ENCODE measurements at places on chromosomes 3 and 15.

DNA sequence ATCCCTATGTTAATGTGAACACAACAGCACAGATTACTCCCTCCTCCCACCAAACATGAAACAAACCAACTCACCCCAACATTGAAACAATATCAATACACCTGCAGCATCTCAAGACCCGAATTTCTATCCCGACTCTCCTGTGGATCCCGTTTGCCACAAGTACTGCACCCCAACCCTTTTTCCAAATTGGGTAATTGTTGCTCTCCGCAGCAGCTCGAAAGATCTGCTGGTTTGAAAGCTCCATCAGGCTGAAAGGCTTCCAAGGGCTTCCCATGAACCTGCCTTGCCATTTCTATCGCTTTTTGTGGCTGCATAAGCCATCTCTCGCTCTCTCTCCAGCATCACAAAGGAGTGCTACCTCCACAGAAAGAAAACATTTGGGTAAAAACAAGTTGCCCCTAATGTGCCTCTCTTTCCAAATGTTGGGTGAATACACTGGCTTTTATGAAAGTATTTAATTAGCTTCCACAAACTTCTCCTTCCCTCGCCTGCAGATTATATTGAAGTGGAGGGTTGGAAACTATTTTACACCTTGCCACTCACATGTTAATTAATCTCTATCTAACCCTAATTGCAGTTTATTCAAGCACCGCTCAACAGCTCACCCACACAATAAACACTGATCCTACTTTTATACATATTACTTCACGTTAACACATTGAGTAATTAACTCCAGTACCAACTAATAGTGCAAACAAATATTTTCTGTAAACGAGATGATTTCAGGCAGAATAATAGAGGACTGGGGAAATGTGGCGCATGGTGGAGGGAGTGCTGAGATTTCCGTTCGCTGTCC, 2.5 kb upstream of the FEZF2 start:
- no peak for DNase-seq

DNA sequence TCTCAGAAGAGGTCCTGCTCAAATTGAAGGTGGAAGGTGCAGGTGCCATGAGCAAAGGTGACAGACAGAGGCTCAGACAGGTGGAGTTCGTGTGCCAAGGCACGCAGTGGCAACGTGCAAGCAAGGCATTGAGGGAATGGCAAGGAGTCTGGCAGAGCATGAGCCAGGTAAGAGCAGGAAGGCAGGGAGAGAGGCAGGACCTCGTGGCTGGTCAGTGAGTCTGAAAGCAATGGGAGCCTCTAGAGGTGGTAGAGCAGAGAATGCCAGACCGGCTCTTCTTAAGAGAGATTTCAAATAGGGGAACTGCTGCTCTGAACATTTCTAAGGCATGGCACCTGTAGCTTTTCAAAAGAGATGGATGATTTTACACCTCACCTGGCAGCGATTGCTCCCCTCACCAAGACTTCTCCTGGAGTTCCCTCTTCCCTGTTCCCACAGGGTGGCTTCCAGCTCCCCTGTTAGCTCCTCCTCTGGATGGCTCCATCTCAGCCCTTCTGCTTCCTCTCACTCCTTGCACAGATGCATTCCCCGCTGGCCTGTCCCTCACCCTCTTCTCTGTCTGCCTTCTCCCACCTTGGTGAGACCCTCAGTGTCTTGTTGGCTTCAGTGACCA, 2.7 kb downstream of the MYO5C start:
- no peak for DNase-seq

DNA sequence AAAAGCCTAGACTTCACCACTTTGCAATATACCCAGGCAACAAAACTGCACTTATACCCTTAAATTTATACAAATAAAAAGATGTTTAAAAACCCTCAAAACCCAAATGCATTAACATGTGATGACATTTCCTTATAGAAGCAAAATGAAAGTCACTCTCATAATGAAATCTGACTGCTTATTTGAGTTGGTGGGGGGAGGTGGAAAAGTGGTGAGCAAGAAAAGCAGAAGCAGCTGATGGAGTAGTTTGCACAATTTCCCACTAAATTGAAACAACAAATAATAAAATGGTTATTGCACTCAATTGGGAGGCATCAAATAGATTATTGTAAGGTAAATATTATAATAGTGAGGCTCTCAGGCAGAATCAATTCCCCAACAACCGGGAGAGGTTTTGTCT, 54.0 kb upstream of the GADL1 start:
- no peak for DNase-seq

DNA sequence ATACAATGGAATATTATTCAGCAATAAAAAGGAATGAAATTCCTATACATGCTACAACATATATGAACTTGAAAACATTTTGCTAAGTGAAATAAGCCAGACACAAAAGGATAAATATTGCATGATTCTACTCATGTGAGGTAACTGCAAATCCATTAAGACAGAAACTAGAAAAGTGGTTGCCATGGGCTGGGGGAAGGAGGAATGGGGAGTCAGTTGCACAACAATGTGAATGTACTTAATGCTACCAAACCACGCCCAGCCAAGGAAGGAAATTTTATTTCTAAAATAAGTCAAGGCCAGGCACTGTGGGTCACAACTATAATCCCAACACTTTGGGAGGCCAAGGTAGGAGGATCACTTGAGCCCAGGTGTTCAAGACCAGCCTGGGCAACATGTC, 9.8 kb upstream of the GMPPB start:
- no peak for DNase-seq

DNA sequence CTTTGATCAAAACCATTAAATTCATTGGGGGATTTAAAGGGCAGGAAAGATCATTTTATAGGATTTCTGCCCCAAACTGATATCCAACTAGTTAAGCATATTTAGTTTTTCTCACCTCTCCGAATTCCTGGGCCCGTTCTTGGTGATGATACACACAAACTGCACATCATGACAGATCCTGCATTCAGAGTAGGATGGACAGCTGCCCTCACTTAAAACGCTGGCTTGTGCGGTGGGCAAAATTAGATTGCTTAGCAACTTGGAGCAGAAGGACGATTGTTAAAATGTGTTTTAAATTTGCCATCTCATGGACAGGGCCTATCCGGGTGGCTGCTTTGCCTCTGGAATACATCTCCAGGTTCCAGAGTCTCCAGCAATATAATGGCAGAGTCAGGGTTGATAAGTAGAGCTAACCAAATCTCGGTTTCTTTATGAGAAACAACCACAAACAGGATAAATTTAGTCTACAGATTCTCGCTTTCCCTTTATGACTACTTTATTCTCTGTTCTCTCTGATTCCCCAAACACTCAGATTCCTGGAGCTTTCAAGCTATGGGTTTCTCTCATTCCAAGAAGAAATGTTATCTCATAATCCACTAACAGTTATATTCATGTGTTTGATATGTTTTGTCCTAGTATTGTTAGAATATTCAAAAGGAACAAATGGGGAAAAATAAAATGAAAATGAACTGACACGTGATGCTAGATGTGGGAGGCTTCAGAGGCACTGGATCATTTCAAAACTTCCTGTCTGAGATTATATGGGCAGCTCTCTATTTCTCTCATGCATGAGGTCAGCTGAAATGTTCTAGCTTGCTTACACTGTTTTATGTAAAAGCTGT, 1014.1 kb upstream of the SEMA6D start:
- no peak for DNase-seq

DNA sequence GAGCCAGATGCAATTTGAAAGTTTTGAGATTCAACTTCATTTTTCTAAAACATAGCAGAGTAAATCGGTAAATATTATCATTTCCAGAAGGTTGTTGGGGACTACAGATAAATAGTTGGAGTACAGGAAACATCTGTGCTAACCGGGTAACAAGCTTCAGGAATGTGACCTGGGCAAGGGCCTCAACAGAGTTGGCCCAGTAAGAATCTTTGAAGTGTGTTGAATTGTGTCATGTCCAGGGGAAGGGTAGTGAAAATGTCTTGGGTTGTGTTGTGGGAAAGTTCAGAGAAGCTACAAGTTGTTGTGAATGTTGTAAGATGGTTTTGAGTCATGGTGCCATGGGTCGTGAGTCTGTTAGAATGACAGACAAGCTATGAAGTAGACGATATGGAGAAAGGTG, 35.7 kb downstream of the SQOR start:
- no peak for DNase-seq

- DNase-seq: peak; percentile 35
These were observed 932 bp downstream of the ARL8B start for GRCh38 chr3:5122741-5123706.

DNA sequence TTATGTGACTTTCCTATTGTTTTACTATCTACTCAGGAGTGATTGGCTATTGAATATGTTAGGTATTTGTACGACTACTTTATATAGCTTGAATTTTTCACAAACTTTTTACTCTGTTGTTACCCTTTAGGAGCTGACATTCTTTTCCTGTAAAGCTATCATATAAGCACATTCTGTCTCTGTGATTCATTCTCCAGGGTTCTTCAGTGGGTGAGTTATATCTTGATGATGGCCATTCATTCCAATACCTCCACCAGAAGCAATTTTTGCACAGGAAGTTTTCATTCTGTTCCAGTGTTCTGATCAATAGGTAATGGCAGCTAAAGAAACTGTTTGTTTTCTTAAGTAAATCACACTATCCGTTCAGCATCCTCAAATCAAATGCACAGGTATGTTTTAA, 10.1 kb upstream of the CAPN3 start:
- no peak for DNase-seq

DNA sequence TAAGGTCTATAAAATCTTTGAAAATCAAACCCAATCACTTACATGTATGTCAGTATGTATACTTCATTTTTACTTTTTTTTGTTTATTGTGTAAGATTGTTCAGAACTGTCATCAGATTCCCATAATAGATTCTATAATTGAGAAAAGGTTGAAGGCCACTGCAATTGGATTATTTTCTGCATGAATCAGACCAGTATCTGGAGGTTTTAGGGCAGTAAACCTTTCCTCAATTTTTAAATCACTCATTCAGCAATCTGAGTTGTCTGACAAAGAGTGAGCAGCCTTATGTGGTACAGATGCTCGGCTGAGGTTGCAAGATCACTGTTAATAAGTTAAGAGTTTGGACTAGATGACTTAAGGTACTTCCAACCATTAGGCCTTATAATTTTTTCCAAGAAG, 96.0 kb downstream of the TP63 start:
- DNase-seq: no peak

- DNase-seq: peak; percentile 59
These were observed 6.9 kb upstream of the PPP1R2 start for GRCh38 chr3:195549931-195550519.

DNA sequence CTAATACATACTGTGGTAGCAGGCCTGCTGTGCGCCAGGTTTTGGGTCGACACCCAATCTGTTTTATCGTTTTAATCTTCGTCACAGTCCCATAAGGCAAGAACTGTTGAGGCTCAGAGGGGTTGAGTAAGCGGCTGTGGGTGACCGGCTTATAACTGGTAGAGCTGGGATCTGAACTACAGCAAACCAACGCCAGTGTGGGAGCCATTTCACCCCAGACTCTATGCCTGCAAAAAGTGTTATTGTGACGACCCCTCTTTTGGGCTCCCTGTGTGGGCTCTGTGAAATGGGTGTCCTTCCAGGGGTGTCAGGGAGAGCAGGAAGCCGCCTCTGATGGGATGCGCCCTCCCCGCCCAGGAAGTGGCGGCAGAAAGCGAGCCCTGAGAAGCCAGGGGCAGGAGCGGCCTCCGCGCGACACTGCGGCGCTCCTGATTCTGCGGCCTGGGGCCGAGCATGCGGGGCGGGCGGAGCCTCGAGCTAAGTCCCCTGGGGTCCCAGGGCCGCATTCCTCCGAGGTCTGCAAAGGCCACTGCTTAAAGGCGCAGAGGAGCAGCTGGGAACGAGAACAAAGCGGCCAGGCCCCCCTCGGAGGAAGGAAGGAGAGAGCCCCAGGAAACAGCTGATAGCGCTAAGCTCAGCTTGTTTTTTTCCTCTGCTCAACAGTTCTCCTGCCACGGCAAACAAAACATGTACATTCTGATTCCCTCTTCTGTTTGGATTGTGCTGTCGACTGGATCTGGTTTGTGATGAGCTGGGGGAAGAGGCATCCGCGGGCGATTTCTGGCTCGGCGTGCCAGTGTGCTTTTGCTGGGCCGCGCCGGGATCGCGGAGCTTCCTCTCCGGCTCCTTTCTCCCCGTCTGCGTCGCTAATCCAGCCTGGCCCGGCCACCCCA, 33.9 kb downstream of the GRK7 start:
- peak; percentile 34 for DNase-seq

- no peak for DNase-seq
These were observed 585.6 kb upstream of the ALCAM start for GRCh38 chr3:104781112-104781511.

GRCh38 chr15:33985287-33985686, 17.0 kb downstream of the CHRM5 start:
- DNase-seq: no peak

DNA sequence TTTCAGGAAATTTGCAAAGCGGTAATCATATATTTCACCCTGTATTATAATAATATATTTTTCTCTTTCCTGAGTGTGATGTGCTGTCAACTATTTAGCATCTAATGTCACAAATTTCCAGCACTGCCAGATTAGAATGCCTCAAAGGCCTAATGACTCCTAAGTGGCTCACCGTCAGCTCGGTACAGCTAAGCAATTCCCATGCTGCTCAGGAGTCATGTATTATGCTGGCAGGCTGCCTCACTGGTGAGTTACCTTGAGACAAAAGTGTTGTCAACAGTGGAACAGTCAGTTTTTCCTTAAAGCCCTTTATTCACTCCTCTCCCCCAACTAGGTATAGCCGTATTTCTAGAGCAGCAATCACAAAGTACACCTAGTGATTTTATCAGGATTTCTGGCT, 83.6 kb downstream of the NSUN3 start:
- DNase-seq: no peak

GRCh38 chr15:37140531-37141058, 40.2 kb upstream of the MEIS2 start:
- DNase-seq: no peak

DNA sequence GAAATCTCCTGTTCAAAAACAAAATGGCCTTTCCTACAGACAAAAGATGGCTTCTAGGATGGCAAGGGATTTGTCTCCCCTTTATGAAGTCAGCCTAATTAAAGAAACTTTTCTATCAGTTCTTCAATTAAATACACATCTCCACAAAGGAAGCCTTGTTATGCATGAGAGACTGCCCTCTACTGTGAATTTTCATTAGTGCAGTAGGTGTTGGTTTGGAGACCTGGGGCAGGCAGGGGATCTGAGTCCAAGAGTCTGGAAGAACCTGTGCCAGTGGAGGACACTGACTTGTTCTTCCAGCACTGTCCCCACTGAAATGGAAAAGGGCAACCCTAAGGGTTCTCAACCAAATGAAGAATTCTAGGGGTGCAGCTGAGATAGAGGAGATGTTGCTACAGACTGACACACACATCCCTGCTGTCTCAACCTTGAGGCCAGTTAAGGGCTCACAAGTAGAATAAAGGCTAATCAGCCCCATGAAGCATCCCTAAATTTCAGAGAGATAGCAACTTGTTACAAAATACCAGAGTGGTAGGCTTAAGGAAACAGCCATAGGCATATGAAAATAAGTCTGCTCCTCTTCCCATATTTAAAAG, 174.0 kb upstream of the PRICKLE2 start:
- DNase-seq: peak; percentile 35

DNA sequence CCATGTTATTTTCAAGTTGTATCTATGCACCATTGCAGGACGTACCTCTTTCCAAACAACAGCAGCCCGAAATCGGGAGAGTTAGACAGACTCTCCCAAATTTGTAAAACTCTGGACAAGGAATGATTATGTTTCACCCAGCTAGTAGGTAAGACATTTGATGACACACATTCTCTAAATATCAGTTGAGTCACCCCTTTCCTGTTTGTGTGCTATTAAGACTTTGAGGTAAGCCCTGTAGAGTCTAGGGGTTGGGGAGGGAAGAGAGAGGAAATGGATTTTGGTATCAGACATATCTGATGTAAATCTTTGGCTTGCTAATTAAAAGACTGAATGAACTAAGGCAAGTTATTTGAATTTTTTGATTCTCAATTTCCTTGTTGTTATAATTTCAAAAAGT, 999.0 kb downstream of the TUSC7 start:
- DNase-seq: no peak

Data from colonic mucosa (tissue), 4 donors.